ENCODE measurements at places on chromosomes 13 and 19. TPM values are rescaled to one million over a fixed set of nuclear protein-coding genes. Genes with fewer than 3 reads are reported as not detected.

Gene SIGLECL1
- not detected for total RNA-seq

Gene LILRA6
- 4.3 TPM for total RNA-seq

Gene LACC1
- total RNA-seq = 77.8 TPM

DNA sequence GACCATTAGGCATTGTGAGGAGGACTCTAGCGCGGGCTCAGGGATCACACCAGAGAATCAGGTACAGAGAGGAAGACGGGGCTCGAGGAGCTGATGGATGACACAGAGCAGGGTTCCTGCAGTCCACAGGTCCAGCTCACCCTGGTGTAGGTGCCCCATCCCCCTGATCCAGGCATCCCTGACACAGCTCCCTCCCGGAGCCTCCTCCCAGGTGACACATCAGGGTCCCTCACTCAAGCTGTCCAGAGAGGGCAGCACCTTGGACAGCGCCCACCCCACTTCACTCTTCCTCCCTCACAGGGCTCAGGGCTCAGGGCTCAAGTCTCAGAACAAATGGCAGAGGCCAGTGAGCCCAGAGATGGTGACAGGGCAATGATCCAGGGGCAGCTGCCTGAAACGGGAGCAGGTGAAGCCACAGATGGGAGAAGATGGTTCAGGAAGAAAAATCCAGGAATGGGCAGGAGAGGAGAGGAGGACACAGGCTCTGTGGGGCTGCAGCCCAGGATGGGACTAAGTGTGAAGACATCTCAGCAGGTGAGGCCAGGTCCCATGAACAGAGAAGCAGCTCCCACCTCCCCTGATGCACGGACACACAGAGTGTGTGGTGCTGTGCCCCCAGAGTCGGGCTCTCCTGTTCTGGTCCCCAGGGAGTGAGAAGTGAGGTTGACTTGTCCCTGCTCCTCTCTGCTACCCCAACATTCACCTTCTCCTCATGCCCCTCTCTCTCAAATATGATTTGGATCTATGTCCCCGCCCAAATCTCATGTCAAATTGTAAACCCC lies 2.8 kb upstream of the CEACAM5 start:
- peak; percentile 13 for DNase-seq

DNA sequence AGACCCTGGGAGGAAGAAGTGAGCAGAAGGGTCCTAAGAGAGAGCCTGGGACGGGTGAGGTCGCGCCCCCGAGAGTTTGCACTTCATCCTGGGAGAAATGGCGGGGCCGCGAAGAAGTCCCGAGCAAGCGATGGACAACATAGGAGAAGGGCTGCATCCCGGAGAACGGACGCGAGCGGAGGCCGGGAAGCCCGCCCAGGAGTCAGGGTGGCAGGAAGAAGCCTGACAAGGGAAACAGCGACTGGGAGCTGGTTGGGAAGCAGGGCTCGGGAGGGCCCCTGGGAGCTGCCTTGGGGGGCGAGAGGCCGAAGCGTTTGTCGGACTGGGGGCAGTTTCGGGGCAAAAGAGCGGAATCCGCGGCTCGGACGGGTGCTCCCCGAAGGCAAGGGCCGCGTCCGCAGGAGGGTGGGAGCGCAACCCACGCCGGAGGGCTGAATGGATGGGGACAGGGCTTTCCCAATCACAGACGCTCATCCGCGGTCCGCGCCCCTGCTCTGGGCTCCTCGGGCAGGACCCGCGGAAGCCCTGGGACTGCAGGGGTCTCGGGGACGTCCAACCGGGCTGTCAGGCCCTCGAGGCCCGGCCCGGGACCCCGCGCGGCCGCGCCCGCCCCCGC lies 469 bp downstream of the ABHD17A start:
- DNase-seq = no peak

Measured in umbilical cord (tissue), 2 donors.